Amniotic stem cell (primary cell): ENCODE measurements at places on chromosomes 7 and 10.

DNA sequence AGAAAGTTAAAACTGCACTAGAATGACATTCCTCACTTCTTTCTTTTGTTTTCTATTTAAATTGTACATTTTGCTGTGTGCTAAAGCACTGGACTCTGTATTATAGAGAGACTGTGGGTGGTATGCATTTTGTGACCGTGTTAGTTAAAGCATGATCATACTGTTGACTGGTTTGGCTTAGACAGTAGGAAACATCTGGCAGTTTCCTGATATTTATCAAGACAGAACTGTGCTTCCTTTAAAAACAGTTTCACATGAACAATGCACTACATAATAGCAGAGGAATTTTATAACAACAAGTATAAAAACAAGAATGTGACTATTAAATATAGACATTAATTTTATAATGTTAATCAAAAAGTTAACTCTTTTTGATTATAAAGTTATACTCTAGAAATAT lies 23.1 kb downstream of the GNG11 start:
- no peak for DNase-seq

DNA sequence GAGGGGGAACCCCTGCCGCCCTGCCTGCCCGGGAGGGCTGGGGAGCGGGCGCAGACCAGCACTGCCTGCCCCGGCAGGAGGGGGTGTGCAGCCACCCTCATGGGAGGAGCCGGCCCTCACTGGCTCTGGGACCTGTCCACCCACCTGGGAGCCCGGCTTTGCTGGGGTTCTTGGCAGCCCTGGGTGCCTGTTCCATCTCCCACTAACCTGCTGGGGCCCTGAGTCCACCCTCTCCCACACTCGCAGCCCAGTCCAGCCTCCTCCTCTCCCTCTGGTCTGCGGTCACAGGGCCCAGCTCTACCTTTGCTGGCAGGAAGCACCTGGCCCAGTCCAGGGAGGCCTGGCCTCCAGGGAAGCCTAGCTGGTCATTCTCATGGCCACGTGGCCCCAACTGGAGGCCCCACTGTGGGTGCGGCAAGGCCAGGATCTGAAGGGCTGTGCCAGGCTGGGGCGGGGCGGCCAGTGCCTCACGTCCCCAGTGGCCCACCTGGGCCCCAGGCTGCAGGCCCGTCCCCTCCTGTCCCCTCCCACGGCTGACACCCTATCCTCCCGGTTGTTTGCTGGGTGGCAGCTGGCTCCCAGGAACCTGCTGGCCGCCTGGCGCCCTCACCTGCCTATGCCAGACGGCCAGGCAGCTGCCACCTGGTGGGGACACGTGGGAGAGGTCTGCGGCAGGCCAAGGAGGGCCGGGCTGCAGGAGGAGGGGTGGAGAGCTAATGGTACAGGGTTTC lies at the start of gene TMEM184A:
Gene TMEM184A, minus strand, starts transcription at position 393 of the 731 bp plus-strand sequence. CDS start 721 bp downstream, outside the sequence.
- no peak for DNase-seq

- no peak for DNase-seq
These were observed 95.6 kb downstream of the SNX13 start for GRCh38 chr7:17844514-17845196.

DNA sequence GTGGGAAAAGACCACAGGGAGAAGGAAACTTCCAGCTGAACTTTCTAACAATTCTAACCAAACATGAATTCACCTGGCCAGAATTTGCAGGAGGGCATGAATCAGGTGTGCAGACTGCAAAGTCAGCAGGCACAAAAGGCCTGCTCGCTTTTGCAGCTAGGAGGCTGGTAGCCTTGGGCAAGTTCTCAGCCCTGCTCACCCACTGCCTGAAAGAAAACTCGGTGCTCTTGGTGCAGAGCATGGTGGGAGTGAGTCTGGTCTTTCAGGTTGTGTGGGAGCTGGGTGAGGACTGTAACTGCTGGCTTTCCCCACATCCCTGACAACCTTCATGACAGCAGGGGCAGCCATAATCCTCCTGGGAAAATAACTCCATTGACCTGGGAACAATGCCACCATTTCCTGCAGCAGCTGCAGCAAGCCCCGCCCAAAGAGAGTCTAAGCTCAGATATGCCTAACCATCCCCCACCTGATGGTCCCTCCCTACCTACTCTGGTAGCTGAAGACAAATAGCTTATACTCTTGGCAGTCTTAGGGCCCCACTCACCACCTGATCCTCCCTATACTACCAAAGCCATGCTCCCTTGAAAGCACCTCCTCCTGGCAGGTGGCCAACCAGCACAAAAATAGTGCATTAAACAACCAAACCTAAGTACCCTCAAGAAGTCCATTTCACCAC lies 31.6 kb downstream of the ZNF117 start:
- DNase-seq, result no peak

GRCh38 chr7:122515404-122515803 lies 183.5 kb downstream of the RNF133 start:
- no peak for DNase-seq

GRCh38 chr10:3006607-3007006 lies 60.7 kb upstream of the PFKP start:
- DNase-seq, result no peak

GRCh38 chr7:138657854-138658386 lies 43.2 kb downstream of the SVOPL start:
- no peak for DNase-seq

GRCh38 chr10:46319389-46319788 lies 32.6 kb downstream of the ANTXRL start:
- no peak for DNase-seq

DNA sequence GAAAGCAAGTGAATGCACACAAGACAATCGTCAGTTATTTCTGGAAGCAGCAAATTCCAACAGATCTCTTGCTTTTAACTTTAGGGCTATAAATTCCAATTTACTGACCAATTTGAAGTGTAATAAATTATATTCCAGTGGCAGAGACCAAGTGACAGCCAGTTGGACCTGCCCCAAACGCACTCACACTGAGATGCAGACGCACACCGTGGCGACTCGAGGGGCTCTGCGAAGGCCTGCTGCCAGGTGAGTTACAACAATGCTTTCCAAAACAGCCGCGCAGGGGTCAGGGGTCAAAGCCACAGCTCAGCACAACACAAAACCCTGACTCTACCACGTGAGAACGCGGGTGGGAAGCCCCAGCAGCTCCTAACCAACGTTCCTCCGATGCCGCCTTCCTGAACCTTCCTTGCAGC lies 97.4 kb downstream of the ZRANB1 start:
- no peak for DNase-seq
